Anterior cingulate cortex (tissue), 58 donors: ENCODE measurements at places on chromosomes 1 and 21.
A peak's percentile ranks its signal among the peaks of the same experiment; 100 is the strongest.

GRCh38 chr1:81165963-81166362 lies 634.8 kb upstream of the ADGRL2 start:
- DNase-seq: no peak

DNA sequence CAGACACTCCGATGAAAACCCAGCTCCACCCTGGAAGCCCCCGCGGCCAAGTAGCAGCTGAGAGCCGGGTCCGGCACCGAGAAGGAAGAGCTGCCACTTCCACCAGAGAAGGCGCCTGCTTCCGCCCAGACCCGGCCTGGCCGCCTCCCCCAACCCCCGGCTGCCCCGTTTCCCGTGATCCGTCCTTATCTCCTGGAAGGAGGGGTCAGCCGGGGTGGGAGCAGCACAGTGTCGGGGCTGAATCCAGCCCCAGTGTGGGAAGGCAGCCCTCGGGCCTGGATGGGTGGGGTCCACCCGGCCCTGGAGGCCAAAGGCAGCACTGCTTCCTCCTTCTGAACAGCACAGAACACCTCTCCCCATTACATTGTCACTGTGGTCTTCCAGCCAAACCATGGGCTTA lies 69.4 kb downstream of the MEGF6 start:
- DNase-seq: no peak

- DNase-seq: peak; percentile 44
Observed at GRCh38 chr1:56644064-56644918, 823 bp upstream of the PRKAA2 start.

DNA sequence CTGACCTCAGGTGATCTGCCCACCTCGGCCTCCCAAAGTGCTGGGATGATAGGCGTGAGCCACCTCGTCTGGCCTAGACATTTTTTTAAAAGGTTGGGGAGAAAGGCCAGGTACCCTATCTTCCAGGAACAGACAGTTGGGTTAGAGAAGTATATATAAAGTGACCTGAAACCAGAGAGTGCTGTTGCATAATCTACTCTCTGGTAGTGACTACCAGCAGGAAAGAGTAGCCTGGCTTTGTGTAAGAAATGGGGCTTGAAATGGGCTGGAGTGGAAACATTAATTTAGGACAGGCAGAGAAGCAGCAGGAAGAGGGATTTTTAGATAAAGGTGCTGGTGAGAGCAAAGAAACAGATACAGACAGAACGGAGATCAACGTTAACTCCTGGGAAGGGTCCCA lies 125.8 kb upstream of the HOOK1 start:
- DNase-seq: no peak

DNA sequence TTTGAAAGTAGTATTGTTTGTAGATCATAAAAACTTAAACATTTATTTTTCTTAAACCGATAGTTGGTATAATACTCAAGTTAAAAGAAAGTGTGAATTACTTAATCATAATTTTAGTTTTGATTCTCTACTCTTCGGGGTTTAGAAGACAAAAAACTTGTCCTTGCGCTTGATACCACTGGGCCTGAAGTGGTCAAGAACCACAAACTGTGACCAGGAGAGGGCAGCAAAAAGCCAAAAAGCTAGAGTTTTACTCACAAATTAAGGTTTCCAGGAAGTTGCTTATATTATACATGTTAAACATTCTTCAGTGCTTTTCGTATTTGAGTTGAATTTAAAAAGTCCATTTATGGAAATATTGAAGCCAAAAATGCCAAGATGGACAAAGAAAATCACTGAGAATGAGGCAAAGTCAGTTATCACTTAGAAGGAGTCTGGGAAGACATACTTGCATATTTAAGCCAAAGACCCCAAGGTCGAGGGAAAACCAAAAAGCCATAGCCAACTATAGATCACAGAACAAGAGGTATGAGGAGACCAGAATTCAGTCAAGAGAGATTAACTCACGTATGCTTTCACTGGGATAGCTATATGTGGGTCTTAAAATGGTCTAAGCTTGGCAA lies 34.2 kb downstream of the EFCAB7 start:
- no peak for DNase-seq

DNA sequence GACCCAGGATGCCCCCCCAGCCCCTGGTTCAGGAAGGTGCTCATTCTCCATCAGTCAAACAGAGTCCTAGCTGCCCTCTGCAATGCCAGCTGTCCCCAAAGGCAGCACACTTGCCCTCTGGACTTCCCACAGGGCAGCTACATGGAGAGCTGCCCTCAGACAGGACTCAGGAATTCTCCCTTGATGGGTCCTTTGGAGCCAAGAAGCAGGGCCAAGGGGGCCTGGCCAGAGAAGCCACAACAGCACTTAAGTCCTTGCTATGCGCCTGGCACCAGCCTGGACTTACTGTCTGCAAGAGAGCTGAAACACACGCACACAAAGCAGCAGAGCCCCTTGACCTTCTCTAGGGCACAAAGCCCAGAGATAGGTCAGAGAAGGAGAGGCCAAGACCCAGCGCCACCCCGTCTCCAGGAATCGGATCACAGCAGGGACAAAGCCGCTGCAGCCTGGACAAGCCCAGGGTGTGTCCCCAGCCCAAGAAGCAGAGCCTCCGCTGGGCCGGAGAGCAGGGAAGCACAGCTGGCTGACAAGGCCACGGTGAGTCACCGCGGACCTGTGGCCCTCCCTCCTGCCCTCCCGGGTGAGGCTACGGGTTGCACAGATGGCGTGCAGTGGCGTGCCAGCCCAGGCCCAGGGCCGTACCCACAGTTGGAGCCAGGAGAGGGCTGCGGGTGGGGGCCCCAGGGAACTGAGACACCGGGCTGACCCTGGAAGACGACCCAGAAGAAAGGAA lies 1.7 kb downstream of the WNT9A start:
- no peak for DNase-seq

- no peak for DNase-seq
Observed at GRCh38 chr1:150225546-150225945, 10.4 kb downstream of the ANP32E start.

DNA sequence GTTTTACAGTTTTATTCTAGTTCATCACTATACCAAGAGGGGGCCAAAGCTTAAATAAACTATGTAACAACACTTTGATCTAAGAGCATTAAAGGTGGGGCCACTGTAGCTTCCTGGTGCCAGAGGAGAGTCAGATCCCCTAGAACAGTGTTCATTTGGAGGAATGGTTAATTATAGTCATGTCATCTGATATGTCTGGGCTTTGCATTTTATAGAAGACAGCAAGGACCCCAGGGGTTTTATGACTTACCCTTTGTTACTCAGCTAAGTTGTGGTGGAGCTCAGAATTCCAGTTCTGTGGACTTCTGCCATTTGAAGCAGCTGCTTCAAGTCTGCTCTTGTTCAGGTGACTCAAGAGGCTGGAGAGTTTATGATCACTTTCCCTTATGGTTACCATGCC lies 16.7 kb downstream of the KDM4A start:
- DNase-seq: no peak

GRCh38 chr1:2921970-2922686 lies 99.1 kb upstream of the ACTRT2 start:
- no peak for DNase-seq

DNA sequence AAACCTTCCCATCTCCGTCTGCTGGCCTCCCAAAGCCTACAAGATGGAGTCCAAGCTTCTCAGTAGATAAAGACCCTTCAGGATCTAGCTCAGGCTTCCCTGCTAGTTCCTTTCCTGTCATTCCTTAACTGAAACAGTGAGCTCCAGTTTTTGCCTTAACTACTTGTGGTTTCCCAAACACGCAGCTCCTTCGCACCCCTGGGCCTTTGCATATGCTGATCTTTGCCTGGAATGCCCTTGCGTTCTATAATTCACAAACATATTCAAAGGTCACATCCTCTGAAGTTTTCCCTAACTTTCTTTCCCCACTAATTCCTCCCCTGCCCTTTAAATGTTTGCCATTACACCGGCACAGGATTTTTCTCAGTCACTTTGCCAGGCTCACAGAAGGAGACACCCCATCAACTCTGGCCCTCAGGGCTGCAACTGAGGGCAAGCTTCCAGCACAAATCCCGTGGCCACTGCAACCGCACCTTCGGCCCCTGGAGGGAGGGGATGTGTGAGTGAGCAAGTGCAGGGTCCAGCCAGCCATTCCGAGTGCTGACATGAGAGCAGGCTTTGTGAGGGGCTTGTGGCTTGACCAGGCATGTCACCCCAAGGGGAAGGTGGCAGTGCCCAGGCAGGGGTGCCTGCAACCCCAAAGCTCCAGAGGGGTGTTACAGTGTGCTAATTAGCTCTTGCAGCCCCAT lies 41.3 kb downstream of the RAB3B start:
- DNase-seq: no peak

GRCh38 chr1:182340233-182341058 lies 51.1 kb downstream of the GLUL start:
- no peak for DNase-seq

DNA sequence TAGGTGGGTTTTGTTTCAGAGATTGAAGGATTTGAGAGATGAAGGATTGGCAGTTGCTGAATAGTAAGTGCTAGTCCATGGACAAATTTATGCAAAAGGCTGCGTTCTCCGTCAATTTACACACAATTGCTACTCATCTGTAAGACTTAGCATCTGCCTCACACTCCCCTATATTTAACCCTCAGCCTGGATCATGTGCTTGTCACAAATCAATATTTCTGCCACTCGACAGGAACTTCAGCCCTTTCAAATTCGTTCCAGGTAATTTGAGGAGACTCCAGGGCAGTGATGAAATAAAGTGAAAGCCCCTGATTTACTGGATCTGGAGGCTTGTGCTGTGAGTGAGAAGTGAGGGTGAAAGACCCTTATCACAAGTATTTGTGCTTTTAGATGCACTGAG lies 105.6 kb upstream of the UBE2U start:
- DNase-seq: no peak

DNA sequence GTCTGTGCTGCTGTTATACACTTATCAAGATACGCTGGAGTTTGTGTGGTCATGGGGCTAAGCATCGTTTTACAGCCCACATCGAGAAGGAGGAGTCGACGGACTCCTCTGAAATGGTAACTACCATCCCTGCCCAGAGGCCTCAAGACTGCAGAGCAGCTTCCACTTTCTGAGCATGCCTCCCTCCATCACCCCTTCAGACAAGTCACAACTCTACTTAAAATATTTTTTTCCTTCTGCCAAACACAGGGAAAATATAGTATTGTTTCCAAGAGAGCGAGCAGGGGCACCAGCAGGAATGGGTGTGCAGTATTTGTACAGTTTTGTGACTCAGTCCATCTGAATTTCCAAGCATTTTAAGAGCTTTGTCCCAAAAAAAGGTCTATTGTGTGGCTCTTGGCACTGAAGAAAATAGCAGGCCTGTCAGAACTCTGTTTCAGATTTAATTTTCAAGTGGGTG lies 14.1 kb downstream of the EVA1C start:
- DNase-seq: no peak

GRCh38 chr1:32331549-32331948 lies 4.5 kb downstream of the MARCKSL1 start:
- no peak for DNase-seq

DNA sequence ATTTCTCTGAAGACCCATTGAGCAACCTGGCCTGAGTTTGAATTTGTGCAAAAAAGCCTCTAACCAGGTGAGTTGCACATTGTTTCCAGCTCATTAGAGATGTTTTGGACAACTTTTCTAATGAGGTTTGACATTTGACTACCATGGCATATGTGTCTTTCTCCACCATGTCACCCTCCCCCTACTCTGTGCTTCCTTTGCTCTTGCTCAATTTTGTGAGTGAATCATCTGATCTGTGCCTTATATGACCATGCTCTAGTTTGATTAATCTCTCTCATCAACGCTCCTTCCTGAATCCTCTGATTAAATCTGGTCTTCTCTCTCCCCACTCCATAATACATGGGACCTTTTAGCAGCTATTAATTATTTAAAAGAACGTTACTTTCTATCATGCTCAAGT lies 144.8 kb upstream of the SAMSN1 start:
- DNase-seq: no peak

DNA sequence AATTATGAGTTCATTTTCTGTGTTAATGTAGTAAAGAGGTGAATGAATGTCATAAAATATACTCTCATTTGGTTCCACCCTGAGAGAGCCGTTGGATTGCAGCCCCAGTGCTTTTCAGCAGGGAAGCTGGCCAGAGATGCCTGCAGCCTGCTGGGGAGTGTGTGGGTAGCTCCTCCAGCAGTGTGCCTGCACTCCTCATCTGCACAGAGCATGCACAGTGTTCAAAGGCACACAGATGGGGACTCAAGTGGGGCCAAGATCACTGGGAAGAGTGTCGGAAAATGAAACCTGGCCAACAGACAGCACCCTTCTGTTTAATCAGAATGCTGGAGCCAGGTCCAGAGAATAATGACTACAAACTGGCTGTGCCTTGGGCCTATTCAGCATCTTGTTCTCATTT lies 206.8 kb downstream of the ST6GALNAC3 start:
- DNase-seq: peak; percentile 50

DNA sequence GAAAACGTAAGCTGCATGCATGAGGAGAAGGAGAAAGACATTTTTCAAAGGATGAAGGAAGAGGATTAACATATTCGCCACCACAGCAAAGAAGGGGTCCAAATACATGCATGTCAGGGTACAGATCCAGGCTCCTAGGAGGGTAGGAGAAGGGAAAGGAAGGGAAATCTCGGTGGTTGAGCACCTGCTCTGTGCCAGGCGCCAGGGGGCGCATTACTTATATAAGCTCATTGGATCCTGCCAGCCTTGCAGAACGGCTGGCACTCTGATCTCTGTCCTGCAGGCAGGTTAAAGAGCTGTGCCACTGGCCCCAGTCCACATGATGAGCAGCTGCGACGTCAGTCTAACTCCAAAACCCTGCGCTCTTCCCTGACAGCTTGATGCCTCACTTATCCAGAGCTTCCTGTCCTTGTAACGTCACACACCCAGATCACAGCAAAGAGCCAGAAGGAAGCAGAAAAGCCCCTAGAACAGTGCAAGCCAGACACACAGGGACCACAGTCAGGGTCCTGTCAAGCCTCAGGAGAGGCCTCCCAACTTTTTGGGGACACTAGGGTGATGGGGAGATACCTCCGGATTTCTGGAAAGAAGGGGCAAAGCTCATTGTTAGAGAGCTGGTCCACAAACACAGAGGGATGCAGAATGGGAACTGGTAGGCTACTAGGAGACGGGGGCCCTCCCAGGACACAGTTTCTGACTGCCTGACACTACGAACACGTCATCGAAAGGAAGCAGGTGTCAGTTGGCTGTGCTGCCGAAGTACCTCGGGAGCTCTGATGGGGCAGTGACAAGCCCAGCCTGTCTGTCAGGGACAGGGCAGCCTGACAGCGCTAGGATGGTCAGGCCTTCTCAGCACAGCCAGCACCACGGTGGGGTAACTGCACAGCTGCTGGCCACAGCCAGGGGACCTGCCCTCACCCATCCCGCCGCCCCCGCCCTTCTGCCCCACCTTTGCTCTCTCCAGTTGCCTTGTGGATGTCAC lies 99.1 kb downstream of the BEND5 start:
- peak; percentile 31 for DNase-seq

DNA sequence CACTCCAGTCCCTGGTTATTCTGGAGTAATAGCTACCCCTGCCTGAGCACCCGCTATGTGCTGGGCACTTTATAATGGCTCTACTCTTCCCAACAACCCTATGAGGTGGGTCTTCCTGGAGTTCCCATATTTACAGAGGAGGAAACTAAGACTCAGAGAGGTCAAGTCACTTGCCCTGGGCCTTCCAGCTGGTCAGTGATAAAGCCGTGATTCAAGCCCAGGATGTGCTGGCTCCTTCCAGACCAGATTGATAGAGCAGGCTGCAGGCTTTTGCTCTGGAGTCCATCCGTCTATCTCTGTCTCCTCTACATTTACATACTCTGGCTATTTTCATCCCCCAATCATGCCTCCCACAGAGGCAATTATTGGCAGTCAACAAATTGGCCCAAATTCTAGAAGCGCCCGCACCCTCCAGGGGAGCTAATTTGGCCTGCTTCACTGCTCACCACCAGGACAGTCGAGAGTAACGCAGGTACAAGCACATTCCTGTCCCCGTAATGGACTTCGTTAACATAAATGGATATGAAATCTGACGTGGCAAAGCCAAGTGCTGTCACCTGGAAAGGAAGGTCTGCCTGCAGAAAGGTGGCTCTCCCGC lies 39.8 kb upstream of the SELENON start:
- DNase-seq: no peak

- no peak for DNase-seq
Observed at GRCh38 chr1:237672748-237673147, 218.0 kb downstream of the ZP4 start.
